Cerebellum (tissue), 4 donors: ENCODE measurements at places on chromosomes 12 and 14.

GRCh38 chr14:93824518-93825234, 36.4 kb upstream of the PRIMA1 start:
- DNase-seq: no peak

- no peak for DNase-seq
Measured at GRCh38 chr12:108627134-108627920, 6.4 kb downstream of the SELPLG start.

DNA sequence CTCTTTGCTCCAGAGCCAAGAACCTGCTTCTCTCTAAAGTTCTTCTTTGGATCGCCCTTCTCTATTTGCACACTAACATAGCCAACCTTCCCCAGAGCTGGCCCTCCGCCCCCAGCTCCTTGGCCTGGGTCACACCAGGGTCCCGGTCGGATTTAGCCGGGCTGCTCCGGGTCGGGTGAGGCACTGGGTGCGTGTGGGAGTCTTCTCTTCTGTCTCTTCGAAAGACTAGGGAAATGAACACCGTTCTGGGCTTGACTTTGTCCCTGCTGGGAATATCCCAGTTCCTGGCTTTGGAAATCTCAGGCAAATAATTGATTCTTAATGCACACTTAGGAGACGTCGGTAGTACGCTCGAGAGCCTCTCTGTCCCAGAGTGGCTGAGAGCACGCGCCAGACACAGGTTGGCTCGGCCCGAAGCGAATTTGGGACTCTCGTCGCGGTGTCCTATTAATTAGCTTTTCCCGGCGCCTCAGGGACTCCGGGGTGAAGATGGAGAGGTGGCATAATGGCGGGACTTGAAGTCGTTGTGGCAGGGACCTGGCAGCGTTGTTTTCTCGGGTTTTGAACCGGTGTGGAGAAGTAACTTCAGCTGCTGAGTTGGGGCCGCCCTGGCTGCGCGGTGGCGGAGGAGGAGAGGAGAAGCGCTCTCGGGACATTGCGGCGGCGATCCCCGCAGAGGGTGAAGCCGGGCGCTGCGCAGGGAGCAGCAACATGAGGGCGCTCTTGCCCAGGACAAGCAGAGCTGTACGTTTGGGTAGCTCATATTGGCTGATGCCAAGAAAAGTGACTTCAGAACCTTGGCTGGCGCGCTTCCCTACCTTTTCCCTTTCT, 7.5 kb downstream of the FOXG1 start:
- no peak for DNase-seq

DNA sequence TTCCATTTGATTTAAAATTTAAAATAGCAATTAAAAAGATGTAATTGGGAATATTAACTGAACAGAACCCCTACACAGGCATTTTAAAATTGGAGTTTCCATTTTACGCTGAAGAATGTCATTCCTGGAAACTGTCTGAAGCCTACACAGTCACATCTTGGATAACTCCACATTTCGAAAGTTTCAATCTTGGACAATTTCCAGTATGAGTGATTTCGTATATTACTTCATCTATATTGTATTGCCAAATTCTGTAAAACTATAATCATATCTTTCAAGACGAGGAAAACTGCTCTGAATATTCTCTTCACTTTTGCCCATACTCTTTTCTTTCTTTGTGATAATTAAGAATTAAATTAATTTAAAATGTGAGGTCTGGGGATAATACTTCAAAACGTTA, 194.2 kb upstream of the ABCD2 start:
- no peak for DNase-seq

DNA sequence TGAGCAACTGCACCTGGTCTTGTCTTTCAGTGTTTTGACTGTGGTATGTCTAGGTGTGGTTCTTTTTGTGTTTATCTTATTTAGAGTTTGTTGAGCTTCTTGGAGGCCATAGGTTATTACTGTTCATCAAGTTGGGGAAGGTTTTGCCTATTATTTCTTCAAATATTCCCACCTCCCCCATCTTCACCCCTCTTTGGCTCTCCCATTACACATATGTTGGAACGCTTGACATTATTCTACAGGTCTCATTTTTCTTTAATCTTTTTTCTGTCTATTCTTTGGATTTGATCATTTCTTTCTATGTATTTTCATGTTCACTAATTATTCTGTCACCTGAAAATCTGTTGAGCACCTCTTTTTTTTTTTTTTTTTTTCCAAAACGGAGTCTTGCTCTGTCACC, 16.2 kb downstream of the MAPKAPK5 start:
- DNase-seq: no peak

- DNase-seq: no peak
Measured at GRCh38 chr12:108335349-108336119, 3.6 kb downstream of the CMKLR1 start.

- DNase-seq: no peak
Measured at GRCh38 chr14:105913861-105914260, 387.5 kb downstream of the TMEM121 start.

GRCh38 chr14:93870377-93870776, 56.8 kb upstream of the FAM181A start:
- DNase-seq: peak; percentile 28

DNA sequence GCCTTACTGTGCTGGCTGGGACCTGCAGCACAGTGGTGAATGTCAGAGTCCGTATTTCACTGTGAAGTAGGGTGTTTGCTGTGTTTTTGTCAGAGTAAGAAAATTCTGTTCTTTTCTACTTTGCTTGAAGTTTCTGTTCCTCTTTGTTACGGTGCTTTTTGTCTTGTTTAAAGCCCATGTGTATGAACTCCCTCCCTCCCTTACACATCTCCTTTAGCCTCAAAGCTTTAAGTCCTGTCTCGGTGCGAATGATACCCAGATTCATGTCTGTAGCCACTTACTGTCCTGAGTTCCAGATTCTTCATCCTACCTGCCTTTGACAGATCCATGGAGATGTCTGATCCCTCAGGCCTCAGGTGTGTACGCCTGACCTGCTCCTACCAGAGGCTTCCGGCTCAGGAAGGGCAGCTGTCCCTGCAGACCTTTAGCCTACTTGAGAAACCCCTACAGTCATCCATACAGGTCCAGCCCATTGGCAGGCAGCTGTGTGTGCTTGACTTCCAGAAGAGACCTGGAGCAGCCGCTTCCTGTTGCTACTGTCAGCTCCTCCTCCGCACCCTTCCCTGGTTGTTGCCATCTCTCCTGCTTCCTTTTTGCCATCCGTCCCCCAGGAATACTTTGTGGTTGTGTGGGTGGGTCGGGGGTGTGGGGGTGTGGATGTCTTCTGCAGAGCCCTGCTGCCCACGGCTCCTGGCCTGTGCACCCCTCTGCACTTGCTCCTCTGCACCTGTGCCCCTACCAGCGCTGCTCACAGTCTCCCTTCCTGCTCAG, 72.9 kb downstream of the DDX51 start:
- DNase-seq: no peak

GRCh38 chr12:115920395-115921183, 356.9 kb downstream of the MED13L start:
- no peak for DNase-seq
